ENCODE measurements at places on chromosomes 5 and 9.

- DNase-seq = peak; percentile 98
Measured at GRCh38 chr9:129028192-129028966, at the start of gene SH3GLB2. TSS of gene SH3GLB2 (minus strand) at chr9:129028331. CDS start at chr9:129028154, 177 bp downstream.

- no peak for DNase-seq
Measured at GRCh38 chr5:13866792-13867191, 77.7 kb downstream of the DNAH5 start.

DNA sequence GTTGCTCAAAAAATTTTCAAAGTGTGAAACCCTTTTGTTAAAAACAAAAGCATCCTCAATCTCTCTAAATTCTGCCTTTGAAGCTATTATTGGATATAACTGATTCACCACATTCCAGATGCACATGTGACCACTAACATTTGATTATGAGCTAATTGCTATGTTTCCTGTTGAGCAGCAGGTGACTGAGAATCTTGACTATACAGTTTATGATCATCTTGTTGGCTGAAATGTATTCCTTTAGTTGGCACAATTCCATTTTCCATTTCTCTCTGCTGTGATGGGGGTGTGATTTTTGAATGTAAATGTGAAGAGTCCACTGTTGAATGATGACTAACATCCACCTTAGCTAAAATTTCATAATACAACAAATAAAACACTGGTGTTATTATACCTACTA lies 10.7 kb downstream of the LYSMD3 start:
- DNase-seq = no peak

- DNase-seq = no peak
Measured at GRCh38 chr5:33491941-33492340, 51.2 kb downstream of the TARS1 start.

DNA sequence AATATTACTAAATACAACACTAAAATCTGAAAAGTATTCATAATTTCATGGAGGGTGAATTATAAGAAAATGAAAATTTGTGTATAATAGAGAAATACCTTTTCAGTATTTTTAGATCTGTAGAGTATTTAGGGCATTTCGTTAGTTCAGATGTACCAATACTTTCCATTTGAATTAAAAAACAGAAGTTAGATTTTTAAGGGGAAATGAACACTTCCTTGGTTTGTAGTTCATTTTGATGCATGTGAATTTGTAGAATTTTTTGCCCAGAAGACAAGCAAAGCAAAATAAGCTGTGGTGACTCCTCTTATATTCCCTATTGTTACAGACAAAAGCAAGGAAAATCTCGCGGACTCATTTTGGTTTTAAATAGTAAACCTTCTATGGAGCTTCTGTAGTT lies 209.0 kb upstream of the RPS23 start:
- DNase-seq = no peak

GRCh38 chr5:150318613-150319483 lies 16.1 kb upstream of the ARSI start:
- no peak for DNase-seq

DNA sequence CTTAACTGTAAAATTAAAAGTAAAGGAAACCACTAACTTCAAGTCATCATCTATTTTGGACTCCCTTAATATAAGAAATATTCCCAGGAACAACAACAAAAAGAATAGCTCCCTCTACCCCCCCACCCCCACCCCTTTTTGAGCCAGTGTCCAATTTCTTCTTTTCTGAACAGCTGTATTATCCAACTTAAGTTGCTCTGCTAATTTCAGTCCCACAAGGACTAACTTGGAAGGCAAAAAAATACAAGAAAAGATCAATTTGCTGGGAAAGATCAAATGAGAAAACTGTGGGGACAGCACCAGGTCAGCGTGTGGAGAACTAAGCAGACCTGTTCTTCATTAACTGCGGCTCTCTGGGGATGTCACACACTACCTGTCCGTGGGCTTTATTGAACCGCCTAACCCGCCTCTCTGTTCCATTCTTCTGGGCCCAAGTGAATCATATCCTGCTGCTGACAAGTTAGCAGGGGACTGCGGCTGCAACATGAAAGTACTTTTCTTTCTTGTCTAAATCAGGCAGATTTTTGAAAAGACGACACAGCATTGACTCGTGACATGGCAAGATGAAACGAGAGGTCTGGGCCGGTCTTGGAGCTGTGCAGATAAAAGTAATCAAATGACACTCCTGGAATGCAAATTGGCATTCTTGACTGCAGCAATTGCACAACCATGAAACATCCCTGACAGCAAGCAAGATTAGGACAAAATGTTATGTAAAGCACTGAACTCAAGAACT lies 2.7 kb downstream of the BNC2 start:
- DNase-seq = no peak

All from activated CD8-positive, alpha-beta memory T cell treated with anti-CD3 and anti-CD28 coated beads for 48 hours (primary cell).